ENCODE measurements at places on chromosomes 2 and 18. TPM values are rescaled to one million over a fixed set of nuclear protein-coding genes. Genes with fewer than 3 reads are reported as not detected.

The AQP4 gene
- total RNA-seq: not detected

The PID1 gene
- total RNA-seq: 2.9 TPM

The IL1RL2 gene
- not detected for total RNA-seq

The NEURL3 gene
- total RNA-seq: 2.2 TPM

The ATP8B1 gene
- total RNA-seq: 7.9 TPM

The PARD6G gene
- total RNA-seq: 2.8 TPM

The MFSD2B gene
- 0.14 TPM for total RNA-seq

The SCN9A gene
- 2.8 TPM for total RNA-seq

The COLEC12 gene
- total RNA-seq: 0.08 TPM

The STK17B gene
- total RNA-seq: 4.5 TPM

The CMPK2 gene
- total RNA-seq: 1.1 TPM

The PMAIP1 gene
- total RNA-seq: 15.0 TPM

The SCYGR4 gene
- not detected for total RNA-seq
